ENCODE measurements at places on chromosomes 16 and 17. TPM values are rescaled to one million over a fixed set of nuclear protein-coding genes. Genes with fewer than 3 reads are reported as not detected.

- no peak for DNase-seq
Measured at GRCh38 chr17:50566886-50567285, 6.4 kb downstream of the CACNA1G start.

- DNase-seq, result no peak
Measured at GRCh38 chr17:44587339-44587738, 30.1 kb downstream of the FZD2 start.

DNA sequence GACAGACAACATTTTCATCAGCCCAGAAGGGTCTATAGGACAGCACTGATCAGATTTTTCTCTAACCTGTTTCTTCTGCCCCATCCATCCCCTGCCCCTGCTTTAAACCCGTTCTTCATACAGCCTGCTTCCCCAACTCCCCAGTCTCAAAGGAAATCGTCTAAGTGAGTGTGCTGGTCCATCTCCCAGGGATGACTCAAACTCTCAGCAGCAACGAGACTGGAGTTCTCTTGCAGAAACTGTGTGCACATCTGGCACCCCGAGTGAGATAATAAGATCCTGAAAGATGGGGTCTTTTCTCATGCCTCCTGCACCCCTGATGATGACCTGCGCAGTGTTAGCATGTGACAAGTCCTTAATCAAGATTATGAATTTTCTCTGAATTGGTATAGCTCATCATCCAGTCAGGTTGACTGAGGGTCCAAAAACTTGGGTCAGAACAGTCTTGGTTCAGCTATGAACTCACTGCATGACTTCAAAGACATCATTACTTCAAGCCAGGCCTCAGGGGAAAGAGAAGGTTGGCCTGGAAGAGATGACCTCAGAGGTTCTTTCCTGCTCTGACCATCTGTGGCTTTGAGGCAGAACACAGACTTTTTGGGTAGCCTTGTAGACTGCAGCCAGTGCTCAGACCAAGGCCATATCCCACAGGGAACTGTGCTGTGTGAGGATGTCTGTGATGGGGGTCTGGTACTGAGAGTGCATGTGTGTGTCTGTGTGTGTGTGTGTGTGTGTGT, 117.9 kb downstream of the SPACA3 start:
- DNase-seq, result no peak

GRCh38 chr17:5557485-5557884, 26.8 kb downstream of the NLRP1 start:
- no peak for DNase-seq

The DYNLL2 gene
- total RNA-seq, result 42.3 TPM

Measured in activated T-cell treated with anti-CD3 and anti-CD28 coated beads, Interleukin-2, amount 50 U/mL, for 4 hours (primary cell).